ENCODE measurements at places on chromosomes 5 and 9. TPM values are rescaled to one million over a fixed set of nuclear protein-coding genes. Genes with fewer than 3 reads are reported as not detected.

The PPP1R2B gene
- total RNA-seq: 0.19 TPM

The BTNL9 gene
- total RNA-seq: not detected

The CFAP90 gene
- not detected for total RNA-seq

The IL9 gene
- not detected for total RNA-seq

The TTC16 gene
- under 0.01 TPM for total RNA-seq

Measured in regular cardiac myocyte (primary cell).